NCI-H146 (cell line): ENCODE measurements at places on chromosomes 11 and 22.
A peak's percentile ranks its signal among the peaks of the same experiment; 100 is the strongest.

DNA sequence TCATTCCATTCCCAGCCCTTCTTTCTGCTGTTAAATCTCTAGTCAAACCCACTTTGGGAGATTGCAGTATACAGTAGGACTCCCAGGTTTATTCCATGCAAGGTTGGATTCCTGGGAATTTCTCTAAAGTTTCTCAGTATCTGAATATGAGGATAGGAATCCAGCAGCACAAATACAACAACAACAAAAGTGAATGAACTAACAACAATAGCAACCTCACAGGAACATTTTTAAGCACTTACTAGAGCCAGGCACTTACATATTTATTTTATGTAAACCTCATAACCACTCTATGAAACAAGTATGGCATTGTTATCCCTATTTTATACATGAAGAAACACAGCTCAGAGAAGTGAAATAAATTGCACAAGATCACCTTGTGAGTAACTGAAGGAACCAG is 1.9 kb downstream of the MMP7 start:
- DNase-seq: no peak

DNA sequence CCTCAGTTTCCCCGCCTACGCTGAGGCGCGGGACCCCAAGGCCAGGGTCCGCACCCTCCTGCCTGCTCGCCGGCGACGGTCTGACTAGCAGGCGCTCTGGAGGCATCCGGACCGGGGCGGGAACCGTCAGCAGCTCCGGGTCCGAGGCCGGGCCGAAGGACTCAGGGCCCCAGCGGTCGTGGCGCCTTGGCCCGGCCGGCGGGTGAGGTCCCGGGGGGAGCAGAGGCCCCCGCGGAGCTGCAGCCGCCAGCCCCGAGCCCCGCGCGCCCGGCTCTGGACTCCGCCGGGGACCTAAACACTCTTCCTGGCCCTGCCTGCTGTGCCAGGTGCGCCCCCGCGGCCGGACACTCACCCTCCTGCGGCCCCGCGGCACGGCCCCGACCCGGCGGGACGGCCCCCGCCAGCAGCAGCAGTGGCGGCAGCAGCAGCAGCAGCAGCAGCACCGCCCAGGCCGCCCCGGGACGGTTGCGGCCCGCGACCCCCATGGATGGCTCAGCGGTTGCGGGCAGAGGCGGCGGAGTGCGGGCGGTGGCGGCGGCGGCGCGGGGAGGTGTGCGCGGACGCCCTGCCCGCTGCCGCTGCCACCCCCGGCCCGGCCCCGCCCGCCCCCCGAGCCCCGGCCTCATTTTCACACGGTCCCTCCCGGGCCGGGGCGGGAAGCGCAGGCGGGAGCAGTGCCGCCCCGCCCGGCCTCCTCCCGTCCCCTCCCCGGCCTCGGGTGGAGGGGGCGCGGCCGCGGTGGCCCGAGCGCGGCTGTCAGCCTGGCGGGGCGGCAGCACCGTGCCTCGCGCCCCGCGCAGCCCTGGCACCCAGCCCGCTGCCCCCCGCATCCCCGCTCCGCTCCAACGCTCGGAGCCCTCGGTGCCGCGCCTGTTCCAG is at the start of gene SCUBE2:
Gene SCUBE2 (minus strand): TSS at position 556 of the 879 bp plus-strand sequence. CDS start 71 bp downstream, at position 485.
- DNase-seq: peak; percentile 14

DNA sequence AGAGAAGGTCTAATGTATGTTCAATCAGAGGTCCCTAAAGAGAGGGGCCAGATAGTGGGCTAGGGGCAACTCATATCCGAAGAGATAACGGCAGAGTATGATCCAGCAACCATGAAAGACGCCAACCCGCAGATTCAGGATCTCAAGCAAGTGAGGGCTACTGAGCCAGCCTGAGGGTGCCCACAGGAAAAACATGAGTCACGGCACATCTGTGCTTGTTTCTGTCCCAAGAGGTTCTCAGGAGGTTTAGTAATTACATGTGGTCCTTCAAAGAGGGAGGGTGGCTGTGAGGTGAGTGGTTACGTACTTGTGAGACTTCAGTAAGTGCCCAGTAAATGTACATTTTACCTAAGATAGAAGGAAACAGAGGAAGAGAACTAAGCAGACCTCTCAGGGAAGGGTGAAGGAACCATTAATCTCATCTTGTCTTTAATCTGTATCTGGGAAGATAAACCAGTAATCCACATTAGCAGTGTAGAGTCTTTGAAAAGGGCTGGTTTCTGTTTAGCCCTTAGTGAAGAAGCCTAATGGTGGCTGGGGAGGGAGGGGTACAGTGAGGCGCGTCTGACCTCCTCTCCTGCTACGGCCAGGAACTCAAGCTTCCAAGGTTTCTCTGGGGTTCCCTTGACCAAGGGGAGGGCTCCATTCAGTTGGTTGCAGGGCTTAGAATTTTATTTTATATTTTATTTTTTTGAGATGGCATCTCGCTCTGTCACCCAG is 10.2 kb downstream of the SIRT3 start:
- no peak for DNase-seq

DNA sequence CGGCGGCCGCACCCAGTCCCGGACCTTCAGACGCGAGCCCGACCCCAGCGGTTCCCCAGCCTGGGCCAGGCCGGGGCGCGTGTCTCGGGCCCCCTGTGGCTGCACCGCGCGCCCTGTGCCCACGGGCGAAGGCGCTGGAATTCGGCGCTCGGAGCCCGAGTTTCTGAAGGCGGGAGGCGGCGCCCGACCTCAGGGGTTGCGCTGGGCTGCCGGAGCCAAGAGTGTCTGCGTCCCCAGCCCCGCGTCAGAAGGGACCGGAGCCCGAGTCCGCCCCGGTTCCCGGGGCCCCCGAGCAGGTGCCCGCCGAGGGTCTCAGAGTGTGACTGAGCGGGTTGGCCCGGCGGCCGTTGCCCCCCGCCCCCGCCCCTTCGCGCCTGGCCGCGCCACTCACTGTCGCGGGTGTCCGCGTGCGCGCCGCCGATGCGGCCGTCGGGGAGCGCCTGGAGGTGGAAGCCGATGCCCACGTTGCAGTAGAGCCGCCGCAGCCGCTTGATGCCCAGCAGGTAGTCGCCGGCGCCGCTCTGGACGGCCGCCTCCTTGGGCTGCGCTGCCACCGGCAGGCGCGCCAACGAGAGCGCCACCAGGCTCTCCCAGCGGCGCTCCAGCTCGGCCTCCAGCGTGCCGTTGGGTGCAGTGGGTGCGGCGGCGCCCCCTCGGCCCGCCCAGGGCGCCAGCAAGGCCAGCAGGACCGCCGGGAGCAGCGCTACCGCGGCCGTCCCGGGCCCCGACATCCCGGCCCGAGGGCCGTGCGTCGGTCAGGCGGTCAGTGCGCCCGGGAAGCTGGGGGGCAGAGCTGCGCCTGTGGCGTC is 583 bp downstream of the FGF4 start:
- no peak for DNase-seq

DNA sequence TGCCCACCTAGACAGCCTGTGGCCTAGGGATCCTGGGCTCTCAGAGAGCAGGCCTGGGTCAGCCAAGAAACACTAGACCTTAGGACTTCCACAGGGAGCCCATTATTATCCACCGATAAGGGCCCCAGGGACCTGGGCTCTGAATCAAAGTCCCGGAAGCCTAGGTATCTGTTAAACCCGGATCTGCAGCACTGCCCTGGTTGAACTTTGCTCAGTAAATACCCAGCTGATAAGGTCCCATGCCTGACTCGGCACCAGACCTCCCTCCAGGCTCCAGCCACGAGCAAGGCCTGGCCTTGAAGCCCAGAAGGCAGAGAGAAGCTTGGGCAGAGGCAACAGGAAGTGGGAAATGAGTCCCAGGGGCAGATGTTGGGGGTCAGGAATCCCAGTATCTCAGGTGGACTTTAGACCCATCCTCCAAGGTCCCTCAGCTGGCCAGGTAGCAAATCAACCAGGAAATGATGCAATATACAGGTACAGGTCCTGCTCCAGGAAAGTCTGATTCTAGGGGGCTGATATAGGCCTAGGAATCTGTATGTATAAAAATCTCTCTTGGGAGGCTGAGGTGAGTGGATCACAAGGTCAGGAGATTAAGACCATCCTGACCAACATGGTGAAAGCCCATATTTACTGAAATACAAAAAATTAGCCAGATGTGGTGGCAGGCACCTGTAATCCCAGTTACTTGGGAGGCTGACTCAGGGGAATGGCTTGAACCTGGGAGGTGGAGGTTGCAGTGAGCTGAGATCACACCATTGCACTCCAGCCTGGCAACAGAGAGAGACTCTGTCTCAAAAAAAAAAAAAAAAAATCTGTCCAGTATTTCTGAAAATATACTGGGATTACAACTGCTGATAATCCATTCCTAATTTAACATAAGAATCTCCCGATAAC is 18.7 kb downstream of the POU2AF1 start:
- DNase-seq: peak; percentile 30

- DNase-seq: no peak
Measured at GRCh38 chr11:121439337-121439736, 12.8 kb upstream of the SORL1 start.
